ENCODE measurements at places on chromosomes 4 and X. TPM values are rescaled to one million over a fixed set of nuclear protein-coding genes. Genes with fewer than 3 reads are reported as not detected.

DNA sequence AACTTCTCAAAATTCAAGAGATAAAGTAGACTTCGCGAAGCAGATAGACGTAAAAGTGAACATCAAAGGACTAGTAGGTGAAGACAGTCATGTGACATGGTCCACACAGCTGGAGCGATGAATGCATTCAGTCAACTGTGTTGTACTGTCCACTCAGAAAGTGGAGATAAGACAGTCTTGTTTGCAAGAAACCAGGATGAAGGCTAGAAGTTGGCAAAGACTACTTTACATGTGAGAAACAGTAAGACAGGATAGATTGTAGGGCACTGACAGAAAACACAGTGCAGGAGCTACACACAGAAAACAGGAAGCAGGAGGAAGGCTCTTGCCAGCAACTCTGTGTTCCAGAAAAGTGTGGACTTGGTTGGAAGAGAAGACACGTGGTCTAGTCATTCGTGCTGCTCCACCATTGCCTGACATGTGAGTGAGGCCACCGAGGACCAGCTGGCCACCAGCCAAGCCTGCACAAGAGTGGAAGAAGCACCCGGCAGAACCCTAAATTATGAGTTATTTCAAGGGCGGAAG is 78.9 kb downstream of the FAT1 start:
- no peaks in the 10 kb centered on the region for H3K36me3 ChIP-seq
- no peaks in the 10 kb centered on the region for H3K4me1 ChIP-seq
- H3K27ac ChIP-seq, result no peak overlapping the region

- no peaks in the 10 kb centered on the region for H3K36me3 ChIP-seq
- no peak overlapping the region for H3K27ac ChIP-seq
- H3K4me1 ChIP-seq, result no peaks in the 10 kb centered on the region
- no peak for DNase-seq
These were observed 10.1 kb downstream of the RBM47 start for GRCh38 chr4:40619600-40619999.

- no peaks in the 10 kb centered on the region for H3K27me3 ChIP-seq
- no peak overlapping the region for H3K4me3 ChIP-seq
- no peak overlapping the region for H3K27ac ChIP-seq
- no peaks in the 10 kb centered on the region for H3K4me1 ChIP-seq
These were observed 407.9 kb downstream of the TECRL start for GRCh38 chr4:64001229-64001898.

DNA sequence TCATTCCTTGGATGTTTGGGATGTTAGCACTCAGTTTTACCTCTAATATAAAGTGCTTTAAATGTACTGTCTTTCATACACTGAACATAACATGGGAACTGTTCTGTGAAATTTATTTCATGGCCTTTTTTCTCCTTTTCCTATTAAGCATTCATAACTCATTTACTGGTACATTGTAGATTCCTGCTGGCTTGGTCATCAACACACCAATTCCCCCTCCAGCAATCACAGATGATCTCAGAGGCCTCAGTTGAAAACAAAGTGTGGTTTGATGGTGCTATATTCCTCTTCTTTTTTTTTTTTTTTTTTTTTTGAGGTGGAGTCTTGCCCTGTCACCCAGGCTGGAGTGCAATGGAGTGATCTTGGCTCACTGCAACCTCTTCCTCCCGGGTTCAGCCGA is 61.9 kb upstream of the FAM47B start:
- H3K4me3 ChIP-seq, result no peak overlapping the region
- no peak overlapping the region for H3K27ac ChIP-seq
- no peaks in the 10 kb centered on the region for H3K4me1 ChIP-seq
- no peaks in the 10 kb centered on the region for H3K36me3 ChIP-seq

DNA sequence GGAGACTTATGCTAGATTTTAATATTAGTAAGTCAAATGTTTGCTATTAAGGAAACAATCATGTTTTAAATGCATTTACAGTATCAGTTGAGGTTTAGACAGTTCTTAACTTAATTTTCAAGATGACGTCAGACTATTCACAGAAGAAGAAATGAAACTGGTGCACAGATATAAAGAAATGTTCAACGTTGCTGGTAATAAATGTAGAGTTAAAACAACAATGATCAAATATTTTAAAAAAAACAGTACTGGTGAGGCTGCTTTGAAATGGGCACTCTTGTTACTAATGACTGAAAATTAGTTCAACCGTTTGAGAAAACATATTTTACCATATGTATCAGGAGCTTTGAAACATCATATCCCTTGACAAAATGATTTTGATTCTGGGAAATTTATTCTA is 44.2 kb downstream of the ABHD18 start:
- H3K36me3 ChIP-seq, result peaks cover 3% of the 10 kb centered on the region
- no peak overlapping the region for H3K27ac ChIP-seq
- no peak overlapping the region for H3K4me3 ChIP-seq
- H3K27me3 ChIP-seq, result no peaks in the 10 kb centered on the region
- no peak for DNase-seq
- H3K4me1 ChIP-seq, result no peaks in the 10 kb centered on the region

- H3K27ac ChIP-seq, result no peak overlapping the region
- DNase-seq, result no peak
- no peaks in the 10 kb centered on the region for H3K4me1 ChIP-seq
- no peaks in the 10 kb centered on the region for H3K36me3 ChIP-seq
- H3K27me3 ChIP-seq, result no peaks in the 10 kb centered on the region
These were observed 3.1 kb downstream of the FGFRL1 start for GRCh38 chr4:1014291-1015167.

DNA sequence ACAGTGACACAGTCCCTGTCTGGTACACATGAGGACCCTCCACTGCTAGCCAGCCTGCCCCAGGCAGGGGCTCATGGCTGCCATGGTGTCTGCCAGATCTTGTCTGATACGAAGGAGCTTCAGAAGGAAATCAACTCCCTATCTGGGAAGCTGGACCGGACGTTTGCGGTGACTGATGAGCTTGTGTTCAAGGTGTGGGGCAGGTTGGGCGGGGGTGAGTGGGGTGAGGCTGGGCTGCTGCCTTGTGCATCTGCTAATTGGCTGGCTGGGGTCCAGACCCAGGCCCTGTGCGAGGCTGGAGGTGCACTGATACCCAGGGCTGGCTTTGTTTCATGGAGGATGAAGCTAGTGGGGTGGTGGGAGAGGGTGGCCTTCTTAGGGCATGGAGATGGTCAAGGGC is 13.8 kb downstream of the CCDC22 start:
- DNase-seq, result no peak
- H3K36me3 ChIP-seq, result no peaks in the 10 kb centered on the region
- no peak overlapping the region for H3K27ac ChIP-seq
- H3K27me3 ChIP-seq, result no peaks in the 10 kb centered on the region

DNA sequence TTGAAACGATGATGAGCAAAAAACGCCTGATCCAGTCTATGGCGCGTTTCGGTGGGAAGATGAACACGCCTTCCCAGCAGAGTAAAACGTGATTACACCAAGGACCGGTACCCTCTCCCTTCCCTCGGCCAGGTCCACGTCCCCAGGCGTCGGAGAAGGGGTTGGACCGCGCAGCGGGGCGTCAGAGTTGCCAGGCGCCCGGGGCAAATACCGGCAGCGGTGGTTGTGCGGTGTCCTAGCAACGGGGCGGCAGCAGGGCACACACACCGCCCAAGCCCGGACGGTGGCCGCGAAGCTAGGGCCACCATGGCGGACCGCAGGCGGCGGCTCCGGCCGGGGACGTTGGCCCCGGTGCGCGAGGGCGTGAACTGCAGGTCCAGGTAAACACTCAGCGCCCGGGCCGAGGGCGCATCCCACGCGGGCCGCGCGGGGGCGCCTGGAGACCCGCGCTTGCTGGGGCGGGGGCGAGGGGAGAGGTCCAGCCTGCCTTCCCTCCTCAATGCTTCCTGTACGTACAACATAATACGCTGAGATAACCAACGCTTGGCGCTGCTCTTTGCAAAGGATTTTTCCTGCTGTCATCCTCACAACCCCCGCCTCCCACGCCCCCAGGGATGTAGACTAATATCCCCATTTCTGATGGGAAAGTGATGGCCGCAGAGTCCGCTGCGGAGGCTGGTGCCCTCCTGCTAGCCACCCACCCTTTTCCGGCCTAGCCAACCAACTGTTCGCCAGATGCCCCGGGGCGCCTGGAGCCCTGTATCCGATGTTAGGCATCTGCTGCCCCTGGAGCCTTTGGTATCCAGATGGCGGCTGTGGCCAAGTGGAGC is at the start of gene FAM47E:
TSS of gene FAM47E (plus strand) at position 281 of the 830 bp plus-strand sequence. CDS start at position 307, 26 bp downstream.
- no peaks in the 10 kb centered on the region for H3K27me3 ChIP-seq
- peak within 1 kb of the TSS; percentile 64 for H3K4me3 ChIP-seq
- H3K36me3 ChIP-seq, result no peaks in the 10 kb centered on the region
- peak; percentile 89 for DNase-seq

- DNase-seq, result peak; percentile 82
- H3K27me3 ChIP-seq, result no peaks in the 10 kb centered on the region
- no peaks in the 10 kb centered on the region for H3K36me3 ChIP-seq
These were observed 580 bp upstream of the MMGT1 start for GRCh38 chrX:135974279-135974856.

GRCh38 chrX:9354918-9355317 is 109.9 kb upstream of the TBL1X start:
- H3K27me3 ChIP-seq, result no peaks in the 10 kb centered on the region
- no peak for DNase-seq
- H3K4me1 ChIP-seq, result no peaks in the 10 kb centered on the region
- H3K27ac ChIP-seq, result no peak overlapping the region

GRCh38 chr4:29142708-29143107 is 1577.5 kb upstream of the PCDH7 start:
- no peaks in the 10 kb centered on the region for H3K36me3 ChIP-seq
- no peaks in the 10 kb centered on the region for H3K4me1 ChIP-seq
- no peaks in the 10 kb centered on the region for H3K27me3 ChIP-seq
- no peak overlapping the region for H3K27ac ChIP-seq
- no peak for DNase-seq
- no peak overlapping the region for H3K4me3 ChIP-seq

PAGE2B gene
- not detected for total RNA-seq

RAB33A gene
- total RNA-seq, result 0.69 TPM
